ENCODE measurements at places on chromosomes 4 and X.

DNA sequence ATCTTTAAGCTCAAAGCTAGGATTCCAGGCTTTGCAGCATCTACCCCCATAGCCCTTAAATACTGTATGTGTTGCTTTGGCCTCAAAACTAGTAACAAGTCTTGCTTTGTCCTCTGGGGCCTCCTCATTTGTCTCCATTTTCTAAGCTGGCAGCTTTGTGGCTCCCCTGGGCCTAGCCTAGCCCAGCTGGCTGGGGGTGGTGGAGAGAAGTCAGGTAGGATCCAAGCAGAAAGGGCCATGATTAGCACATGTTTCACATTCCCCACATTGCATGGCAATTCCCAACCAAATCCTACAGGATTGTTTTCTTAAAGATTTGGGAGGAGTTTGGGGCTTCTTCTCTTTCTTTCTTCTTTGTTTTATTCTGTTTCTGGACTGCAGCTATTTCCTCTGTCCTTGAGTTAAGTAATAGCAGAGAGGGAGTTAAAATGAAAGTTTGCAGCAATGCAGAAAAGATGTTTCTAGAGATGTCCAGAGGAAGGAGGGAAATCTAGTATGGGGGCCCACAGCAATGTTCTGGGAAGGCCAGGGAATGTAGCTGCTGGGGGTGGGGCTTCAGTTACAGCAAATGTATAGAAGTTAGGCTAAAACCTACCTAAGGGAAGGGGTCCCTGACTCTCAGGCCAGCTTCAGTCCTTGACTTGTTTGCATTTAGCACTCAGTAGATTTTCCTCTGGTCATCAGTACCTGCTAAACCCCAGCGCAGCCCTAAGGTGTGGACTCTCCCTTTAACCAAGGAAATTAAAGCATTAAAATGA lies 92.1 kb downstream of the SHROOM4 start:
- DNase-seq: no peak

GRCh38 chrX:74911494-74911893 lies 13.8 kb downstream of the NEXMIF start:
- DNase-seq: no peak

- DNase-seq: no peak
Measured at GRCh38 chr4:94909645-94910044, 151.9 kb downstream of the BMPR1B start.

GRCh38 chr4:83364312-83364711 lies 29.7 kb upstream of the HPSE start:
- DNase-seq: no peak

GRCh38 chr4:128161138-128161537 lies 100.0 kb downstream of the LARP1B start:
- DNase-seq: no peak

- DNase-seq: no peak
Measured at GRCh38 chrX:6021316-6022091, 207.2 kb downstream of the NLGN4X start.

GRCh38 chr4:152479428-152480026 lies 56.4 kb downstream of the FBXW7 start:
- DNase-seq: no peak

DNA sequence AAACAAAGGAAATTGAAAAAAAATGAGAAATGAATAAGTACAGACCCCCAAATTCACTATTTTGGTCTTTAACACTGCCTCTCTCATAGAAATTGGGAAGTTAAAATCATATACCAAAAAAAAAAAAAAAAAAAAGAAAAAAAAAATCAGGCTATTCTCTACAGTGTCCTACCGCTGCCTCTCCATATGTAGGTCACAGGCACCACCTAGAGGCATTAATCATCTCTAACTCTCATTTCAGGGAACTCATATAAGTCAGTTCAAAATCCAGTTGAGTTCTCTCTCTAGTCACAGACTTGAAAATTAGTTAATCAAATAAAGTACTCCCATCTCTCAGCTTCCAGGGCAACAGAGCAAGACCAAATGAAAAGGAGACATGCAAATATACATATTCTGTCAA lies 47.9 kb downstream of the COX18 start:
- no peak for DNase-seq

GRCh38 chrX:12372111-12372510 lies 233.8 kb downstream of the FRMPD4 start:
- no peak for DNase-seq

Measured in stimulated activated CD8-positive, alpha-beta memory T cell treated with anti-CD3 and anti-CD28 coated beads, Interleukin-4, amount 100 ng/mL, for 24 hours (primary cell).